ENCODE measurements at places on chromosomes 11 and 22. TPM values are rescaled to one million over a fixed set of nuclear protein-coding genes. Genes with fewer than 3 reads are reported as not detected.

Gene ZBED4
- 9.8 TPM for total RNA-seq

Gene CTTN
- total RNA-seq = 510 TPM

Gene JAML
- total RNA-seq = not detected

Gene MS4A6E
- total RNA-seq = not detected

Gene SCGB1C1
- not detected for total RNA-seq

Gene PKNOX2
- total RNA-seq = 1.8 TPM

Gene MEI1
- total RNA-seq = 0.28 TPM

Gene MEN1
- total RNA-seq = 34.0 TPM

Gene ACER3
- 10.6 TPM for total RNA-seq

Gene FOLR2
- not detected for total RNA-seq

Gene KIF18A
- 12.3 TPM for total RNA-seq

Gene CEP57
- 44.2 TPM for total RNA-seq

Gene BIK
- total RNA-seq = not detected
